Stromal cell of bone marrow (primary cell): ENCODE measurements at places on chromosomes 5 and 9.

DNA sequence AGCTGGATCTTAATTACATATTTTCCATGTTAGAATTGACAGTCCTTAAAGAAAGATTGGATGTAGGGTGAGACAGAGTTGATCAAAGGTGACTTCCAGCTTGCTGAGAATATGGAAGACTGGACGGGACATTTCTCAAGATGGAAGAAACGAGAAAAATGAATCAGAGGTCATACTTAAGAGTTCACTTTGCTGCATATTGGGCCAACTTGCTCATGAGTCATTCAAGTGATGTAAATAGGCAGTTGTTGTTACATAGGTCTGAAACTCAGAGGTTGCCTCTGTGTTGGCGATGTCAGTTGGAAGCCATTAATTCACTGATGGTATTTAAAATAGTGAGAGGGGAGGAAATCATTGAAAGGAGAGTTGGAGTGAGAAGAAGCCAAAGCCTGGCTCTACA, 132.8 kb downstream of the CD180 start:
- no peak for DNase-seq

DNA sequence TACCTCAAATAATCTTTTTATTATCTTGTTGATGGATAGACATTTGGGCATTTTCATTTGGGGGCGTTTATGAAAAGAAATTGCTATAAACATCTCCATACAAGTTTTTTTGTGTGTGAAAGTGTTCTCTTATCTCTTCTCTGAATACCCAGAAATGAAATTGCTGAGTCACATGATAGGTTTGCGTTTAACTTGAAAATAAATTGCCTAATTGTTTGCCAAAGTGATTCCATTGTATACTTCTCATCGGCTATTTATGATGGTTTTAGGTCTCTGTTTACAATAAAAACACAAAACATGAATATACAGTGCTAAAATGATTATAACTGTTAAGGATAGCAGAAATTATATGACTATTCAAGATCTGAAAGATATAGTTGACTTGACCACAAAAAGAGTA, 361.7 kb downstream of the TAF11L14 start:
- DNase-seq: no peak

DNA sequence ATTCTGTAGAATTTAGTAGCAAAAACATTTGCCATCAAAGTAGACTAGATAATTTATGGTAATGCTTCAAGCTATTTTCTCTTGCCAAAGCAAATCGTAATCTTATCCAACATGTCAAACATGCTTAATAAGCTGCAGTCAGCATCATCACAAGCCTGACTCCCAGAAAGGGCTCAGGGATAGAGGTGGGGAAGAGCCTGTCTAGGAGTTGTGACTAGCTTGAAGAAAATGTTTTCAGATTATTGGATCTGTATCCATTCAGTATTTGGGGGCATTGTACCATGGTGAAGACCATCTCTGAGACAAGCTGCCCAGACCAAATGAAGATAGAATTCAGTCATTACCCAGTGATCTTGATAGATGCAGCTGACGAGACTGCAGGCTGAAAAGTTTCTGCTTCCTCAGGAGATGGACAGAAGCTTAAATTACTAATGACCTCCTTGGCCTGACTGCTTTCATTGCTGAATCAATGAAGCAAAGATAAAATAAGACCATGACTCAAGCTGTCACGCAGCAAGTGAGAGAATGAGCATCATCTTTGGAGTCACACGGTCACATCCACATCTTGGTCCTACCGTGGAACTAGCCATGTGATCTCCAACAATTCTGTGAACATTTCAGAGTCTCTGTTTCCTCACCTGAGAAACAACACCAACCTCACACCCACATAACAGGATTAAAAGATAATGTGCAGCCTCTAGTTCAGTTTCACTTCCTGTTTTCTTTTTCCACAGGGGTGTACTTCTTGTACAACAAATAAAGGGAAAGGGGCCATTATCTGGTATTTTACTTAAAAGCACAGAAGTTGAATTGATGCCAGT, 9.4 kb downstream of the ERAP2 start:
- DNase-seq: no peak

GRCh38 chr5:119453040-119453373, 710 bp downstream of the HSD17B4 start:
- peak; percentile 11 for DNase-seq

DNA sequence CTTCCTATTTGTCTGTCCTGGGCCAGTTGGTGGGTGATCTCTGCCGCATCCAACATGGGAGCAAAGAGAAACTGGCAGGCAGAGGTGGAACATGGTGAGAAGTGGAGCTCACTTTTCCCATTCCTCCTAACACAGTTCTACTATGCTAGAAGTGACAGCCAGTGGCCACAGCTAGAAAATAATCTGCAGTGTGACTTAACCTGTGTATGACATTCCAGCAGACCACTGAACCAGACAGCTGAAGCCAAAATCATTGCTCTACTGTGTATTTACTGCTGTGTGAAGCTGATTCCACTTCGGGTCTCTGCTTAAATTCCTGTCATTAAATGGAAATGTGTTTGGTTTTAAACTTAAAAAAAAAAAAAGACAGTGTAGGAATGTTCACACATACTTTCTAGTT, 523.0 kb downstream of the MTRR start:
- DNase-seq: no peak

DNA sequence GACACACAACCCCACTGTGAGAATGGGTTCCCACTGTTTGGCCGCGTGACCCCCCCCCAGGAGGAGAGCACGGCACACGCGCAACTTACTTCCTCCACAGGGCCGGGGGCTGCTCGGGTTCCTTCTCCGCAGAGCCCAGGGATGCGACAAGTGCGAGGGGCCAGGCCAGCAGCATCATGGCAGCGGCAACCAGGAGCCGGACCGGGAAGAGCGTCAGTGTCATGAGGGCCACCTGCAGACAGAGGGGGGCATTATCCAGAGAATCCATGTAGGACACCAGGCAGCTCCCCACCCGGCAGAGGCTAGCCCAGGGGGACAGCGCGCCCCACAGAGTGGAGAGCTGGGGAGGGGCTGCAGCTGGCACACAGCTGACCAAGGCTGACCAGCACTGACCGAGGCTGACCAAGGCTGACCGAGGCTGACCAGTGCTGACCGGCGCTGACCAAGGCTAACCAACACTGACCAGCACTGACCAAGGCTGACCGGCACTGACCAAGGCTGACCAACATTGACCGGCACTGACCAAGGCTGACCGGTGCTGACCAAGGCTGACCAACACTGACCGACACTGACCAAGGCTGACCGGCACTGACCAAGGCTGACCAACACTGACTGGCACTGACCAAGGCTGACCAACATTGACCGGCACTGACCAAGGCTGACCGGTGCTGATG, 22.3 kb downstream of the LPCAT1 start:
- DNase-seq: no peak

DNA sequence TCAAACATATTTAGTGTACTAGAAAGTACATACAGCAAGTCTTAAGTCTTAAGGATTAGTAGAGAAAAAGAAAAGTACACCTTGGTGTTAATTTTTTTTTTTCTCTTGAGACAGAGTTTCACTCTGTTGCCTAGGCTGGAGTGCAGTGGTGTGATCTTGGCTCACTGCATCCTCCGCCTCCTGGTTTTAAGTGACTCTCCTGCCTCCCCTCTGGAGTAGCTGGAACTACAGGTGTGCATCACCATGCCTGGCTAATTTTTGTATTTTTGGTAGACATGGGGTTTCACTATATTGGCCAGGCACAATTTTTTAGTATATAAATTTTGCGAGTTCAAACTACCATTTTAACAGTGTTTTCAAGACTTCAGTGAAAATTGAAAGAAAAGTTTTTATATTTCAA, 1941.1 kb upstream of the CDH6 start:
- DNase-seq: no peak
